ENCODE measurements at places on chromosomes 1 and 21.

DNA sequence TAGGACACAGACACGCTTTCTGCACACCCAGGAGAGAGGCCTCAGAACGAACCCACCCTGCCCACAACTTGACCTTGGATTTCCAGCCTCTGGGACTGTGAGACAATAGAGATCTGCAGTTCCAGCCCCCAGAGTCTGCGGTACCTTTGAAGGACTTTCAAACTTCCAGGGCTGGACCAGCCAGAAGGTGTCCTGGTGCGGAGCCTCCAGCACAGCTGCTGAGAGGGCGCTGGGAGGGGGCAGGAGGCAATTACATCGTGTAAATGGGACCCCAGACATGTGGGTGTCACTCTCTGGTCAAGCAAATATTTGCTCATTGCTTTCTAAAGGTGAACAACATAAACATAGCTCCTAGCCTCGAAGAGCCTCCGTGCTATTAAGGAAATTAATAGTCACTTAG, 58.7 kb upstream of the ACTRT2 start:
- DNase-seq: no peak

- DNase-seq: no peak
These were observed 68.7 kb downstream of the NTPCR start for GRCh38 chr1:233019083-233019482.

DNA sequence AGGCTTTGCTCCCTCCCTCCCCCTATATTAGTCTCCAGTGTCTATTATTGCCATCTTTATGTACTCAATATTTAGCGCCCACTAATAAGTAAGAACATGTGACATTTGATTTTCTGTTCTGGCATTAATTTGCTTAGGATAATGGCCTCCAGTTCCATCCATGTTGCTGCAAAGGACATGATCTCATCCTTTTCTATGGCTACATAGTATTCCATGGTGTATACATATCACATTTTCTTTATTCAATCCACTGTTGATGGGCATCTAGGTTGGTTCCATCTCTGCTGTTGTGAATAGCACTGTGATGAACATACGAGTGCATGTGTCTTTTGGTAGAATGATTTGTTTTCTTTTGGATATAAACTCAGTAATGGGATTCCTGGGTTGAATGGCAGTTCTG, 61.3 kb downstream of the SH3GLB1 start:
- no peak for DNase-seq

GRCh38 chr1:179351281-179351680, 14.5 kb upstream of the AXDND1 start:
- DNase-seq: no peak

GRCh38 chr1:5815716-5816115, 176.5 kb downstream of the NPHP4 start:
- DNase-seq: no peak

DNA sequence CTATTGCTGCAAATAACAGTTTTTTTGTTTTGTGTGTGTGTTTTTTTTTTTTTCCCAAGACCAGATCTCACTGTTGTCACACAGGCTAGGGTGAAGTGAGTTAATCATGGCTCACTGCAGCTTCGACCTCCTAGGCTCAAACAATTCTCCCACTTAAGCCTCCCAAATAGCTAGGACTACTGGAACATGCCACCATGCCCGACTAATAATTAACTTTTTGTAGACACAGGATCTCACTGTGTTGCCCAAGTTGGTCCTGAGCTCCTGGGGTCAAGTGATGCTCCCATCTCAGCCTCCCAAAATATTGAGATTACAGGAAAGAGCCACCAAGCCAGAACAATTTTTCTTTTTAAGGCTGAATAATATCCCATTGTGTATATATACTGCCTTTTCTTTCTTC, 34.9 kb downstream of the DRAM2 start:
- no peak for DNase-seq

- peak; percentile 25 for DNase-seq
These were observed 32.1 kb downstream of the AK2 start for GRCh38 chr1:33004613-33005012.

GRCh38 chr1:169729991-169730390, 3.9 kb downstream of the SELE start:
- no peak for DNase-seq

- DNase-seq: no peak
These were observed 6.7 kb downstream of the TOR1AIP2 start for GRCh38 chr1:179870870-179871269.

- no peak for DNase-seq
These were observed 14.2 kb upstream of the ZBTB8A start for GRCh38 chr1:32525053-32525452.

DNA sequence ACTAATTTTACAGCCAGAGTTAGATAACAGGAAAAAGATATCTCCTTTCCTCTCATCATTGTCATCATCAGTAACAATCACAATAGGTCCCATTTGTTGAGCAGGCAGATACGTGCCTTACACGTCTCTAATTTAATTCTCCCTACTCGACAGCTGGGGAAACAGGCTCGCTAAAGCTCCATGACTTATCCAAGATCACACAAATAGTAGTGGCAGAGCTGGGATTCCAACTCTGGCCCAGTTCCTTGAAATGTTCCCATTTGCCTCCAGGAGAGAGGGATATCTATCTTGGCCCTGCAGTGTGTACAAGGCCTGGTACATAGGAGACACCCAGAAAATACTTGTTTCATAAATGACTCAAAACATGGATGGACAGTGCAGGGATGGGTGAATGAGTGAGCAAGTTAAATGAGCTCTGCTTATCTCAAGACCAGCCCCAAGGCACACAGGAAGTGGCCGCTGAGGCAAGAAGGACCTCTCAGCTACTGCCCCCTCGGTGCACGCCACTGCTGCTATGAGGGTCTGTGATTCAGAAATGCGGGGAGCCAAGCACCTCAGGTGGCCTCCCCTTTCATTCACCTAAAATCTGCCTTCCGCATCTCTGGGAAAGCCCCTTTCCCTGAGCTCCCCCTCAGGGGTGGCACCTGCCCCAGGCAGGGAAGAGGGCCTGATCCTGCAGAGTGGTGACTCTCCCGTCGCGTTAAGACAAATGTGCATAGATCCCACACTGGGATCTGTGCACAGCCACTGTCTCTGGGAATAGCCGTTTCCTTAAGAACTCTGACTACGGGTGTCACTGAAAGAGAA, 3.6 kb downstream of the KCNN3 start:
- DNase-seq: peak; percentile 60

DNA sequence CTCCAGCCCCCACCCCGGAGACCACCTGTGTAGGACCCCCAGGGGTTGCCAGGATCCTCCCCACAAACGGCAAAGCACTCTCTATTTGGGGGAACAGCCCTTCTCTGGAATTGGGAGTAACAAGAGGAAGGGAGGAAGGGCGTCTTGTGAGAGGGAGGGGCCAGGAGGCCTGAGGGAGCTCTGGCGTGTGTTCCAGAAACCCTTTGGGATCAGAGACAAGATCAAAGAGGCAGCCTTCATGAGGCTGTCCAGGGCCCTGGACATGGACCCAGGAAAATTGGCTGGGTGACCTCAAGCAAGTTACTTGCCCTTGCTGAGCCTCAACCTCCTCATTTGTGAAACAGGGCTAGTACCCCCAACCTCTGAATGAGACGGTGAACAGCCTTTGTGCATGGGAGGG, 18.1 kb upstream of the ECE1 start:
- DNase-seq: no peak

DNA sequence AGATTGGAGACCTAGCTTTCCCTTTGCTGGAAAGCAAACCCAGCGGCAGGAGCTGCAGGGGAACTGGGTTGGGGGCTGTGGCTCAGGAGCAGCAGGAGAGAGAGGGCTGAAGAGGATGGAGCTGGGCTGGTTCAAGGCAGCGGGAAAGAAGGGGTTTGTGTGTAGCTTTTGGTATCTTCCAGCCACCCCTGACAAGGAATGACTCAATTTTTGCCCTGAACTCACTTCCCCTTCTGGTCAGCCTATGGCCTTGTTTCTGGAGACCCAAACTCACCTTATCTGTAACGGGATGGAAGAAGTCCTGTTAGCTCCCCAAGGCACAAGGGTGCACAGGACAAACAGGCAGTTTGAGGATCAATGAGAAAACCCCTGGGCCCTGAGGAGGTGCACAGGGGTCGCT, 13.1 kb downstream of the C1orf115 start:
- no peak for DNase-seq

DNA sequence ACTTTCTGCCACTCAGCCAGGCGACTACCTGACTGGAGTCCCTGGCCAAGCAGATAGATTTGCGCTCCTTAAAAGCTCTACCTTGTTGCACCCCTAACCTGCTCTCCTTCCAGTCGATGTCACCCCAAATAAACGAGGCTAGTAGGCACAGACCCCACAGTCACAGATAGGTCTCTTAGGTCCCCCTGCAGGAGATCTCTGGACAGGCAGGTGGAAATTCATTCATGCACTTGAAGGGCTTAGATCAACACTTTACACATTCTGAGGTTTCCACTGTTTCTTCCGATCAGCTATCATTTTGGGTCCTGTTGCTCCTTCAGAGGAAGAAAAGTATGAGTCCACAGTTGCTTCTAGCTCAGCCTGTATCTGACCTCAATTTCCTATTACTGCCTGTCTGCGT, 272.6 kb upstream of the FMN2 start:
- DNase-seq: no peak

DNA sequence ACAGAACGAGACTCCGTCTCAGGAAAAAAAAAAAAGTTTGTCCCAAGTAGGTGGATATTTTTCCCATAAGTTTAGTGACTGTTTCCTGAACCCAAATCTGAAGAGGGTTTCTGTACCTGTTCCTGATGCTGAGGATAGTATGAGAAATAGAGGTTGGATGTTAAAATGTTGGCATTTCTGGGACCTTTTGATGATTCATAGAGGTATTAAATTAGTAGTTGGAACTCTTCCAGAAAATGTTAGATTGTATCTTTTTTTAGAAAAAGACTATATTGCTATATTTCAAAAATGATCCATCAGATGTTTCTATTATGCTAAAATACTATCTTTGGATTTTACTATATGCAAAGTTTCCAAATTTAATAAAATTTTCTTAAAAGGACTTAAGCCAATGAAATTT, 2.9 kb upstream of the CENPL start:
- no peak for DNase-seq

DNA sequence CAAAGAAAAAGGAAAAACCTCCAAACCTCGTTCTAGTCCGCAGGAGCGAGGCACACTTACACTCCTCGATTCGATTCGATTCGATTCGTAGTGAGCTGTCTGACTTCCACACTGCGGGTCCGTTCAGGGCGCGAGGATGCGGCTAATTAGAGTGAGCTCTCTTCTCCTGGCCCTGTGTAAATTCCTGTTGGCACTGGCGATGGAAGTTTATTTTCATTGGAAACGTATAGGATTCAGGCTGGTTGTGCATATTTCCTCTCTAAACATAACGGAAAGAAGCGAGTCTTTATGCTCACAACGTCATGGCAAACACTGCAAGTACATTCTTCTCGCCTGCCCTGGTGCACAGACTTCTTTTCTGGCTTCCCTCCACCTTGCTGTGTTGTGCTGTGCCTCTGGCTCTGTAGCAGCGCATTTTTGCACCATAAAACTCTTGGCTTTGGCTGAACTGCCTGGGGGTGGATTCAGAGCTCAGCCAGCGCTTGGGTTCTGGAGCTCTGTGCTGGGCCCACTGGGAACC, 2.7 kb downstream of the HUNK start:
- DNase-seq: no peak

DNA sequence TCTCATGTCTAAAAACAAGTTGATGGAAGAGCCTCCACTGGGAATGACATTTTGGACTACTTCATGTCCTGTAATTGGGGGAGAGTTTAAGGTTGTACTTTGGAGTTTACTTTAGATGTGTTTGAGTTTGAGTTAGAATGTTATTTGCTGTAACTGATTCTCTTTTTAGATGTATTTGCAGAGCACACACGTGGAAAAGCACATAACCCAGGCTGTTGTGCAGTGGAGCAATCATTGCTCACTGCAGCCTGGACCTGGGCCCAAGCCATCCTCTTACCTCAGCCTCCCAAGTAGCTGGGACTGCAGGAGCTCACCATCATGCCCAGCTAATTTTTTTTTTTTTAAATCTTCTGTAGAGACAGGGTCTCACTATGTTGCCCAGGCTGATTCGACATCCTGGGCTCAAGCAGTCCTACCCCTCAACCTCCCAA, 36.7 kb upstream of the SH3D21 start:
- no peak for DNase-seq

DNA sequence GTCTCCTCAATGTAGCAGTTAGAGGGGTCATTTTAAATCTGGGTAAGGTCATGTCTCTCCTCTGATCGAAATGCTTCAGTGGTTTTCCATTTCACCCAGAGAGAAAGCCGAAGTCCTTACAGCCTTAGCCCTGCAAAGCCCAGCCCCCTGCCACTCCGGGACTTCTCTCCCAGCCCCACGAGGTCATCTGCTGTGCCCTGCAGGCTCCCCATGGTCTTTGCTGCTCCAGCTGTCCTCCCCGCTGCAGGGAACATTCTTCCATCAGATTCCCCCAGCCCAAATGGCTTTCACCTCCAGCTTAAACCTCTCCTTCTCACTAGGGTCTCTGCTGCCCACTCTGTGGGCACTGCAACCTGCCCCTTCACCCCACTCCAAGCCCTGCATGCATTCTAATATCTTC, 626.5 kb downstream of the NPHP4 start:
- no peak for DNase-seq

GRCh38 chr1:199396456-199396855, 631.1 kb upstream of the NR5A2 start:
- DNase-seq: no peak

DNA sequence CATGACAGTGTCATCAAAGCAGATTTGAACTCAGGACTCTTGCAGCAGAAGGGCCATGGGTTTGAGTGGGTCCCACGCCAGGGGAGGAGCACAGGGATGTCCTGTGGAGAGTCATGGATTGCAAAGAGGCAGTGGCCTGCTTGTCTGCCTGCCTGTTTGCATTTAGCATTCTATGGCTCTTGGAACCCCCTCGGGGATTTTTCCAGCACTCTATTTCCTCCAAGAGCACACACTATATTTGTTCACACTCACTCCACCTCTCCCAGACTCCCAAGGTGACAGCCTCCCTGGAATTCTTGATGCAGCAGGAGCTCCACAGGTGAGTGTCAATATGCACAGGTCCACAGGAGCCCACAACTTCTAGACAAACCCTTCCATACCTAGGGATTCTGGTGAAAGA, 73.1 kb upstream of the LRRN2 start:
- no peak for DNase-seq

- DNase-seq: no peak
These were observed 28.8 kb upstream of the DIPK1A start for GRCh38 chr1:92989936-92990583.

DNA sequence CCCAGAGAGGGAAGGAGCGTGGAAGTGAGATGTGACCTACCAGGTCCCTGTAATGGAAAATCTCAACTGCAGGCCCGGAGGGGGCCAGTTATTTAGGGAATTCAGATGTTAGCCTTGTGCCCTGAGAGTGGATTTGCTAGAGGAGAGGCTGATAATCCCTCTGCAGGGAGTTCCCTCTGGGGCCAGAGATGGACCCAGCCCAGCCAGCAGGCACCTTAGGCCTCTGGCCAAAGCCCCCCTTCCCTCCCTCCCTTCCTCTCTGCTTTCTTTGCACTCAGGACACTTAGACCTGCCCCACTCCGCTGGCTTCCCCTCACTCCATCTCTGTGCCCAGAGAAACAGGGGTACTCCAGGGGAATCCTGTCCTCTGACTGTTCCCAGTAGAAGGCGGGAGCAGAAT, 1.5 kb upstream of the ATP1A2 start:
- DNase-seq: no peak

GRCh38 chr1:38020396-38020795, 7.9 kb downstream of the UTP11 start:
- no peak for DNase-seq

Measured in brain microvascular endothelial cell (primary cell).